Mesenchymal stem cell (in vitro differentiated cells and primary cell): ENCODE measurements at places on chromosomes 6 and 20.
A peak's percentile ranks its signal among the peaks of the same experiment; 100 is the strongest.

DNA sequence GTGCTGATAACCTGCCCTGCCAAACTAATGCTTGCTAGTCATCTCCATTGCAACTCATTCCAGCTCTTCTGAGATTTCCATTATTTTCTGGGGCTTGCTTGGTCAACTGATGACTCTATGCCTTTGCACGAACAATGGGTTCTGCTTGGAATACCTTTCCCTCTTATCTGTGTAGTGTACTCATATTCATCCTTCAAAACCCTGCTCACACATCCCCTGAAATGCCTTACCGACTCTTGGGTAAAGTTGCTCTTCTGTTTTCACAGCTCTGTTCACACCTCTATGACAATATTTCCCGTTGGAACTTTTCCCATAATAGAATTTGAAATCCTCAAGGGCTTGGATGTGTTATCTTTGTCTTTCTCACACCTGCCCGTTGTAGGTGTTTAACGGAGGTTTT, 331.0 kb upstream of the SOX4 start:
- no peak for DNase-seq

- no peak for DNase-seq
These were observed 1.0 kb downstream of the TGM2 start for GRCh38 chr20:38164069-38164468.

GRCh38 chr6:37640786-37641395, 56.8 kb downstream of the MDGA1 start:
- DNase-seq, result no peak

GRCh38 chr6:74091136-74091793, 395.3 kb downstream of the CD109 start:
- DNase-seq, result peak; percentile 50

DNA sequence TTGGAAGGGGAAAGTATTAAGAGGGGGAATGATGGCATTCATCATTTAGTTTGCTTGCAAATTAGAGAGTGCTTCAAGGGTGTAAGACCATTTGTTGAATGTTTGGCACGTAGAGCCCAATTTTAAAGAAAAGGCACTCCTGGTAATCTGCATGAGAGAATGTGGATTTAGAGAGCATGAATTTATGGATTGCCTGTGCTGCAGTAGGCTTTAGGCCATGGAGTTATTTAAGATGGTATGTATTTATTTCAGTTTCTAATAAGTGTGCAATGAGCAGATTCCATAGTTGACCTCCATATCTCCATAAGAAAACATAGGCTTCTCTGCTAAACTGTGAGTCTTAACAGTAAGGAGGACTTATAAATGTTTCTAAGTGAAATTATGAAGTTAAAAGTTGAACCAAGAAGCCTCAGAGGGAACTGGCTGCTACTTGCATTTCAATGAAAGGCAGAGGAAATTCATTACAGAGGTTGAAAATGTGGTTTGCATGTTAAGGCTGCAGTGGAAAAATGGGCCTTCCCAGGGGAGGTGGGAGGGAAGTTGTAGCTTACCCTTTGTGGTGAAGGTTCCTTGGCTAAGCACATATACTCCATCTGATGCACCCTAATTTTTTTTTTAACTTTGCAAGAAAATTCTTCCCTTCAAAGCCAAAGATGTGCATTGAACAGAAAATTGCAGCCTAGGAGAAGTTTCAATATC, 134.2 kb downstream of the CARMIL1 start:
- DNase-seq, result no peak

GRCh38 chr6:142523515-142524375, 221.9 kb downstream of the ADGRG6 start:
- no peak for DNase-seq

DNA sequence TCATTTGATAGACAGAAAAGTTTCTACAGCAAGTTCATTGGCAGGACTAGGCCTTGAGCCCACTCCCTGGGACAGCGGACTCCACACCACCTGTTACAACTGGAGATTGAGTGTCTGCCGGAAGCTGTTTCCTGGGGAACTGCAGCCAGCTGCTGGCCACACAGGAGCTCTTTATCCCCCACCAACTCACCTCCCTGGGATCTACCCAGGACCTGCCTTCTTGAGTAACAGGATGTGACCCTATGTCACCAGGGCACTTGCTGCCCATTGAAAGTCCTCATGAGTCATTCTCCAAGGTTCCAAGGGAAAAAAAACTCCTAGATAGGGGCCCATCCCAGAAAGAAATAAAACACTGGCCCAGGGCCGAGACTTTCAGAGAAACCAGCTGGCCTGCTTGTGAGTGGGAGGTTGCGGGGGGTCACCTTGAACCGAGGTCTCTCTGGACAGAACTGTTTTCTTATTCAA, 37.4 kb upstream of the SLC9A8 start:
- DNase-seq, result peak; percentile 94
